ENCODE measurements at places on chromosomes 2 and 18.

DNA sequence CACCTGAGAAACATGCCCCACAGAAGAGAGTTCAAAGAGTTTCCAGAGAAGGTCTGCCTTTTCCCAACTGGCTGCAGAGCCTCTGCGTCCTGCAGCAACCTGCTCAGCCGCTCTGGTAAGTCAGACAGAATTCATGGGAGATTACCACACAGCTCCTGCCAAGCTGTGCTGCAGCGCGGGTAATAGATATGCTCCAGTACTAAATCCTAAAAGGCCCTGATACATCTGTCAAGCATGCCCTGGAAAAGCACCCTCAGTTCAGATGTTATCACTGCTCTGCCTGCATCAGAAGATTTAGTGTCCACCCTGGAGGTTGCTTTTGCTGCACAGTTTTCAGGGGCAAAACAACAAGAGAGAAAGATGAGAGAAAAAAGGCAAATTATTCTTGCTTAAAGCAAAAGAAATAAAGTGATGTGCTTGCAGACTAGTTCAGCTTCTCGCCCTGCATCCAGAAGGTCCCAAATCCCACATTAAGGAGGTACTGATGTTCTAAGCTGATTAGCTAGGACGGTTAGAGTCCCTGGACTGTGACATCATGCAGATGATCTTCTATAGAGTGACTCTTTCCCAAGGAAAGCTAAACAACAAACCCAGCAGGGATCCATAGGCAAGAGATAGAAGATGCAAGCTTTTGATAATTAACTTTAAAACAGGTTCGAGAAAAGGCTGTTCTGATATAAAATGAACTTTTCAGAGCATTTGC is 488.6 kb downstream of the BCL11A start:
- DNase-seq: no peak

DNA sequence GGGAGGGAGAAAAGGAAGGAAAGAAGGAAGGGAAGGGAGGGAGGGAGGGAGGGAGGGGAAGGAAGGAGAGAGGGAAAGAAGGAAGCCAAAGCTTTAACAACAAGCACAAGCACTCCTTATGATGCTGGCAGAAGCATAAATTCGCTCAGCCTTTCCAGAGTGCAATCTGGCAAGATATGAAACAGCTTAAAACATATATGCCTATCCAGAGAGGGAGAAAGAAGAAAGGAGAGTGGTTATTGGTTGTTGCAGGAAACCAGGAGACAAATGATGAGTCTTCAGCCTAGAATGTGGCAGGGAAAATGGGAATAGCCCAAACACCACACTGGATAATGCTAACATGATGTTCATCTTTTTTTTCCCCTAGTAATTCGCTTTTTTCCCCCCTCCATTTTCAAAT is 64.0 kb downstream of the STPG4 start:
- no peak for DNase-seq

DNA sequence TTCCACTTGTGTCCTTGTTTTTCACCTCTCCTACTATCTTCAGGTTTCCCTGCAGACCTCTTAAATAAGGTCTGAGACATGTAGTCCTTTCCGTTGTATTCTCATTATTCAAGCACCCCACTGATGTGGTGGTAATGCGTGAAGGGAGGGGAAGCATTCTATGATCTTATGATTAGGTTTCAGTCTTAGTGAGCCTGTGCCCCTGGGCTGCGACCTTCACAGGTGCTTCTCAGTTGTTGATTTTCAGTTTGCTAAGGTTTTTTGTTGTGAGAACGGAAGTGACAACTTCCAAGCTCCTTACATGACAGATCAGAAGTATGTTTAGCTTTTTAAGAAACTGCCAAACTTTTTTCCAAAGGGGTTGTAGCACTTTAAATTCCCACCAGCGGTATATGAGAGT is 41.3 kb downstream of the VPS54 start:
- no peak for DNase-seq

- no peak for DNase-seq
Observed at GRCh38 chr2:48617618-48618017, at the start of gene GTF2A1L. Gene GTF2A1L, plus strand, starts transcription at chr2:48617856. Its CDS starts 19 bp downstream, at chr2:48617875.

GRCh38 chr2:189999661-190000060 is 62.9 kb downstream of the MSTN start:
- no peak for DNase-seq

DNA sequence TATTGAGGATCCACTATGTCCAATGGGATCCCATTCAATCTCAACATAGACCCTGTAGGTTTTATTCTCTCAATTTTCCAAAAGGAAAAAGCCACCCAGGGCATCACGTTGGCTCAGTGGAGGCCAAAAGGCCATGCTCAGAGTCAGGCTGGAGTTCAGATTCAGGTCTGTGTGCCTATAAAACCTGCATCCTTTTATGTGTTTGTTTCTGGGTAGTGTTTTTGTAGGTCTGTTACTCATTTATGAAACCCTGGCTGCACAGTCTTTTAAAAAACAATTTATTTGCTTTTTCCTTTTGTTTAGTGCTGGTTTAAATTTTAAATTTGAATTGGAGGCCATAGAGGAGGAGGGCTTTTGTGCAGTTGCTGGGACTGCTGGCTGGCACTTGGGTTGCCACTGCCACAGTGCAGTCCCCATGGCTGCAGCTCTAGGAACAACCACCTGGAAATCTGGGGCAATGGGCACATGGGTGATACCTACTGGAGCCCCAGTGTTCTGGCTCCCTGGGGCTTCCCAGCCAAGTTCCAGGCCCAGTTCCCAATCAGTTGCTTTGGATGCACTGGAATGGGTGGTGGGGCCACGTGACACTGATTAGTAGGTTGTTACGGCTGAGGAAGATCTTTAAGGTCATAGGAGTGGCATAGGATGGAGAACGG is 31.3 kb downstream of the IL1R2 start:
- DNase-seq: no peak

DNA sequence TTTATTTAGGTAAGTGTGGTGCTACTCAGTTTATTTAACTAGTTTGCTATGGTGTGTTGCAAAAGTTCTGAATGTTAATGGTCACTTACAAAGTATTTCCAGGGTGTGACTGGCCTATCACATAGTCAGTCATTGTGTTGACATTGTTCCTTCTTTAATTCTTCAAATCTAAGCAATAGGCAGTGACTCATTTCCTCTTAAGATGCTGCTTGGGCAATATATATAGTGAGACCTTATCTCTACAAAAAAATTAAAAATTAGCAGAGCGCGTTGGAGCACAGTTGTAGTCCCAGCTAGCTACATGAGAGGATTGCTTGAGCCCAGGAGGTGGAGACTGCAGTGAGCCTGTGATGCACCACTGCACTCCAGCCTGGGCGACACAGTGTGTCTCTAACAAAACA is 5.8 kb upstream of the CCDC88A start:
- DNase-seq: peak; percentile 71

GRCh38 chr2:219697811-219698747 is 70.6 kb downstream of the SLC4A3 start:
- no peak for DNase-seq

DNA sequence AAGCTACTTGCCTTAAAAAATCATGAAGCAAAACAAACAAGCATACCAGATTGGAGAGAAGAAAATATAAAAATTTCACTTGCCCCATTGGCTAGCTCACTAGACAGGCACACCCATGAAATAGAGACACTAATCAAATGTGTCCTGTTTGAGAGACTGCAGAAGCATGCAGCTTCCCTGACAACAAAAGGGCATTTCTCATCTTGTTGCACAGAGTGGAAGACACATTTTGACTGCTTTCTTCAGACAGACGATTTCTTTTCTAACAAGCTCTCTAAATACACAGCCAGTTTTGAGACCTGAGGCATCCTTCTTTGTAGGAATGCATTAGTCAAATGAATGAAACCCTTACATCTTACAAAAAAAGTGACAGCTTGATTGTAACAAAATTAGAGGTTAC is 1558.6 kb upstream of the NXPH2 start:
- no peak for DNase-seq

DNA sequence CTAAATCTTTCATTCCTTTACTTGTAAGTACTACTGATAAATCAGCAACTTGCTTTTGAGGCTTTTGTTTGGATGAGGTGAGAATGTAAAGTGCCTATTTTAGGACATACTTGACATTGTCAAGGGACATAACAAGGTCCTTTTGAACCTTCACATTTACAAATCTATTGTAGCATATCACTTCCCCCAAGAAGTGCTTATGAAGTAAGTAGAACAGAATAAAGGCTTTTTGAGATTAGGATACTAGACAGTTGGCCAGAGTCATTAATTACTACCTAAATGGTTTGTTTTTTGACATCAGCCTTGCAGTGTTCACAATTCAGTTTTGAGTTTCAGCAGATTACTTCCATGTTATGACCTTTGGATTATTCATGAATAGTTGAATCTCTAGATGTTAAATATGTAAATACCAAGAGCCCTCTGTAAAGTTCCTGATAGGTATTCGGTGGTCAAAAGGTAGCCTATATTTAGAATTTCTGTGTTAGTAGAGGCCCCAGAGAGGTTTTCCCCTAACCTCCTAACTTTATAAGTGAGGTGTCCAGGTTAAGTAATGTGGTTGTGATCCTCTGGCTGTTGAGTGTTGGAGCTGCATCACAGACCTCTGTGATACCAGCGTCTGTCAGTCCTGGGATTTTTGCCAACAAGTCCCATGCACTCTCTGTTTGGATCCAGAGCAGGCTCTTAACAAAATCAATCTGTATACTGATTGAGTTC is 67.2 kb downstream of the LCLAT1 start:
- DNase-seq: peak; percentile 64

DNA sequence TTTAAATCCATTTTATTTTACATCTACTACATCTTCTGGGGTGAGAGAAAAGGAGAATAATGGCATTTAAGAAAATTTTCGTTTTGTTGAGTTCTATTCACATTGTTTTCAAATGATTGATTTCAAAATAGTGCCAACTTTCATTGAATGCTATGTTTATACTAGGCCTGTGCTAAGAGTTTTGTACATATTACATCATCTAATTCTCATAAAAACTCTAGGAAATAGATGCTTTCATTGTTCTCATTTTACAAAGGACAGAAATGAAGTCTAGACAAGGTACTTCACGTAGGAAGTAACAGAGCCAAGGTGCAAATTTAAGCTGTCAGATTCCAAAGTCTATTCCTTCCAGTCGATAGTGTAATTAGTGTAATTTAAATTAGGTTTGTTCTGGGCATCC is 402.8 kb upstream of the UBE2E3 start:
- DNase-seq: no peak

GRCh38 chr2:23404426-23404825 is 19.4 kb downstream of the KLHL29 start:
- DNase-seq: peak; percentile 72

DNA sequence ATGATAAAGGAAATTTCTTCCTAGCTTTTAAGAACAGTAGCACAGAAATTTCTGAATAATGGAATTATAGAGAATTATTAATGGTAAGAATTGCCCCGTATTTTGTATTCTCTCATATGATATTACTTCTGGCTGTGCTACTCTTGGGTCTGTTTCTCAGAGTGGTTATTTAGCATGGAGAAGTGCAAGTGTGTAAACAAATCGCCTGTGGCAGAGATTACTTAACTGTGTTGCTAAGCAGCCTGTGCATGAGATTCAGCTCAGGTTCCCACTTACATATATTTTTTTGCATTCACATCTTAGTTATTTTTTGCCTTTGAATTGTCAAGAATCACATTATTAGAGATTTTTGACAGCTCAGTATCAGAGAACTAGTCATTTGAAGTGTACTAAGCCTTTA is 80.1 kb upstream of the NFATC1 start:
- DNase-seq: no peak

GRCh38 chr18:12336887-12337286 is 28.8 kb downstream of the TUBB6 start:
- DNase-seq: peak; percentile 95

DNA sequence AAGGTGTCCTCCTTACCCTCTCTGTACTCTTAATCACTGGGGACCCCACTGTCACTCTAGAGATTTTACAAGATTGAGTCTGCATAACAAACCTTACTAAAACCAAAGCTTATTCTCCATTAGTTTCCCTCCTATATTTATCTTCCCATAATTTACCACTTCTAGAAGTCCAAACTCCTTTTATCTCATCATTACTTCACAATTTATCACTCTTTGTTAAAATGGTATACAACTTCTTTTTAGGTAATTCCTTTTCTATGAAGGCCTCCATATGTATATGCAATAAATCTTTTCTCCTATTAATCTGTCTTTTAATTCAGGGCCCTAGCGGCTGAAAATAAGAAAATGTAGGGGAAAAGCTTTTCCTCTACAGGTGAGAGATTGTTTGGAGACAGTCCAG is 152.4 kb downstream of the MSH2 start:
- DNase-seq: no peak

GRCh38 chr2:60309941-60310660 is 243.4 kb downstream of the BCL11A start:
- DNase-seq: no peak

- no peak for DNase-seq
Observed at GRCh38 chr2:30807249-30807648, at the start of gene CAPN13. Gene CAPN13, minus strand, starts transcription at chr2:30807446. Its CDS starts 20,121 bp downstream, at chr2:30787325.

DNA sequence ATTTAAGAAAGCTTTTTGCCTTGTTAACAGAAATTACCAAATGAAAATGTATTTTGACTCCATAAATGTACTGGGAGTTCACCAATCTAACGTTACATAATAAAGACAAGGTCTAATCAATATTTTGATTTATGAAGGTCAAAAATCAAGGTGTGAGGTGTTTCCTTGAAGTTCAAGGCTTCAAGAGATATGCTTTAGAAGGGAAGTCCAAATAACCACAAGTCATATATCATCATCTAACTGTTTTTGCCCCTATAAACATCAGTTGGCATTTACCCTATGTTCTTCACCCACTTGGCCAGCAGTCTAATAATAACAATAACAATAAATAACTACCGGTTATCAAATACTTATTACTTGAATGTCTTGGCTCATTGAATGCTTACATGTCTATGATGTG is 196.1 kb upstream of the ID2 start:
- no peak for DNase-seq

GRCh38 chr2:153823880-153824279 is 47.8 kb upstream of the GALNT13 start:
- peak; percentile 0 for DNase-seq

DNA sequence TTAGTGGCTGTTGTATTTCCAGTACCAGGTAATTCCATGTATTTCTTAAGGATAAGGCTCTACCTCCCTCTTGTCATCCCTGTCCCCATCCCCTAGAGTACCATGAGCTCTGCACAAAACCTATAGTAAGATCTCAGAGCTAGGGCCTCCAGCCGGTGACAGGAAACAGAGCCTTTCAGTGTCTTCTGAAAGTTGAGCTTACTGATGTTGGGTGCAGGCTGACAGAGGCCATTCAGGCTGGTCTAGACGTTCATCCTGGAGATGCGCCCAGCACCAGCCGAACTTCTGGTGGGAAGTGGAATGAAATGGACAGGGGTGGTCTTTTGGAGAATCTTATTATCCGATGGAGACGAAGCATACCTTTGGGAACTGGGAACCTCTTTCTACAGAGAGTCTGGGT is 16.7 kb upstream of the LYPD6B start:
- DNase-seq: no peak

DNA sequence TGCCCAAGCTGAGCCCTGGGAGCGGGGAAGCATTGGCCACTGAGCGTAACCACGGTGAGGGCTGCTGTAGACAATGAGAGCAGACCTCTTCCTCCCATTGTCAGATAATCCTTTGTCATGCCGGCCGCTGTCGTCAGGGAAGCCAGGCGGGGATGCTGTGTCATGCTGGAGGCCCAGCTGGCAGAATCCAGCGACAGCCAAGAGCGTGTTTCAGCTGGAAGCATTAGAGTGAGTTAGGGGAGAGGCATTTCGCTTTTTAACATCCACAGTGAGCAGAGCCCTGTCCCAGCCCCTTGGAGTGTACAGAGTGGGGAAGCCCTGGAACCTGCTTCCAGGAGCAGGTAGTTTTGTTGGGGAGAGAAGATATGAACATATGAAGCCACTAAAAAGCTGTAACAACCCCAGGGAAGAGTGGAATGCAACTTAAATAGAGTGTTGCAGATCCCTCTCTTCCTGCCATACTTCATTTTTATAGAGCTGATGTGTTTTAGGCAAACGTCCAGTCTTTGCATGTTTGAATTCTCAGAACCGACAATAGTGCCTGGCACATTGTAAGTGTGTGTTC is 7.0 kb downstream of the CTIF start:
- DNase-seq: peak; percentile 79
